ENCODE measurements at places on chromosomes 7 and 10. TPM values are rescaled to one million over a fixed set of nuclear protein-coding genes. Genes with fewer than 3 reads are reported as not detected.

DNA sequence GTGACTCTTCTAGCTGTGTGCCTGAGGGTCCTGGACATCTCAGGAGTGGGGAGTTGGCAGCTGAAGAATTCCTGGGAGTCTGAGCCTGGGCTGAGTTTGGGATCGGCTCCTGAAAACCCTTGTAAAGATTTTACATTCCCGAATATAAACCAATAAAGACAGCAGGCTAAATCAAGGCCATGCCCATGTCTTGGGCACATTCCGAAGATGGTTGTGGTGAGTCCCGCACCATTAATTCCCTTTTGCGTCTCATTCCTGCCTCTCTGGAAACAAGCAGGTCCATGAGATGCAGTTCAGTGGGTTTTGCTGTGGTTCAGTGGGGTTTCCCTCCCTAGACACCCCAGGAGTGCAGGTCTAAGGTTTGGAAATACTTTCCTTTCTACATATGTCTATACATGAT lies 90.9 kb downstream of the COL26A1 start:
- no peak for DNase-seq

- no peak for DNase-seq
Measured at GRCh38 chr7:128162666-128163065, 78.4 kb upstream of the LEP start.

GRCh38 chr7:19900118-19900517 lies 126.7 kb upstream of the TMEM196 start:
- no peak for DNase-seq

GRCh38 chr7:158266426-158266816 lies 321.2 kb downstream of the PTPRN2 start:
- no peak for DNase-seq

GRCh38 chr7:2487586-2488271 lies 11.5 kb upstream of the GRIFIN start:
- no peak for DNase-seq

DNA sequence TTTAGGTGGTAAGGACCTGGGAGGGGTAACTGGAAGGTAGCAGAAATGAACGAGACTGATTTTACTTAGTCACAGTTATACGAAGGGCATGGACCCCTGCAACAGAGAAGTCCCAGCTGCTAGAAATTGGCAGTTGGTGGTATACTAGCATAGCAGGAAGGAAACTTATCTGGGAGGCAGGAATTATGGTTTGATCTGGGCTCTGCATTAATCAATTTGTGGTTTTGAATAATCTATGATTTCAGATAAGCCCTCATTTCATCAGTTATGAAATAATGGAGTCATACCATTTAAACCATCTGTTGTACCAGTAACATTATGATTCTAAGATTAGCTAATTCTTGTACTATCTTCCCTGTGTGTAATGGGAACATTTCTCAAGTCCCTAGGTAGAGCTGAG lies 54.0 kb upstream of the TMEM229A start:
- DNase-seq = no peak

Gene CYP2C9
- total RNA-seq = not detected
